ENCODE measurements at places on chromosomes 4 and X. TPM values are rescaled to one million over a fixed set of nuclear protein-coding genes. Genes with fewer than 3 reads are reported as not detected.

The CACNA1F gene
- 0.21 TPM for total RNA-seq

GRCh38 chr4:126701756-126702155 is 931.0 kb upstream of the INTU start:
- no peak for DNase-seq

GRCh38 chr4:177611974-177612664 is 169.9 kb upstream of the AGA start:
- no peak for DNase-seq

GRCh38 chrX:7233580-7234406 is 85.8 kb upstream of the PUDP start:
- no peak for DNase-seq

DNA sequence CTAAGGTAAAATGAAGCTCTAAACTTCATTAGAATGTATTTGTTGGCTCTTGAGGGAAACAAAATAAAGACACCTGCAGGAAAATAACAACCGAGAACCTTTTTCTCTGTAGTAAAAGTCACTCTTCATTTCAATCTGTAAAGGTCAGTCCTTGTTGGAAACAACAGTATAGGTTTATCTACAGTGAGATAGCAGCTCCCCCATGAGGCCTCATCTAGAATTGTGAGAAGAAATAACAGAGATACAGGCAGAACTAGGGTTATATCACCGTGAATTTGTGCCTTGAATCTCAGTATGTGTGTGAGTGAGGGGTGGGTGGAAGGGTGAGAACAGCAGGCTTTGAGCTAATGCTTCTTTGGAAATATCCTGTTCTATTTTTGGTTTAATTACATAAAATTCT is 107.8 kb upstream of the FMR1 start:
- DNase-seq = no peak

DNA sequence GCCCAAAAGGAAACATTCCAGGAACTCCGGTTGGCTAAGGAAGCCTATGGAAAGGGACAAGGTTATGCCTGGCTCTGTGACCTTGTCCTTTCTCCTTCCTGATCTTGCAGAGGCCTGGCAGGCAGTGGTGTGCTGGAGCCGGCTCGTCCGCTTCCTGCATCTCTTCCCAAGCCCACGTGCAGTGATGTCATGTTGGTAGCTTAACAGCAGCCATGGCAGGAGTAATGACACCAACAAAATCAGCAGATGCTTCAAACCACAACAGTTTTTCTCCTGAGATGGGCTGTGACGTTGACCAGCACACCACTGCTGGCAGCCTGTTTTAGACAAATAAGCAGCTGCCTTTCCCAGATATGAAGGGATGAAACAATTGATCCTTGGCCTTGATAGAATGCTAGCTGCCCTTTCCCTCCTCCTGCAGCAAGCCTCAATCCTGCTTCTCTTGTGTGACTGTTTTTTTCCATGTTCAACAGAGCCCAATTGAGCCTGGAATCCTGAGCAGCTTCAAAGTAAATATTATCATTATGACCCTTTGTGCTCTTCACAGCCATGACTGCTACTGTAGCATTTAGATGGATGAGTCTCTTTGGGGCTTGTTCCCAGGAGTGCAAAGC is 23.4 kb downstream of the SEPTIN6 start:
- DNase-seq = no peak

The GABRG1 gene
- not detected for total RNA-seq

The IL13RA2 gene
- not detected for total RNA-seq

The USP9X gene
- total RNA-seq = 85.9 TPM

DNA sequence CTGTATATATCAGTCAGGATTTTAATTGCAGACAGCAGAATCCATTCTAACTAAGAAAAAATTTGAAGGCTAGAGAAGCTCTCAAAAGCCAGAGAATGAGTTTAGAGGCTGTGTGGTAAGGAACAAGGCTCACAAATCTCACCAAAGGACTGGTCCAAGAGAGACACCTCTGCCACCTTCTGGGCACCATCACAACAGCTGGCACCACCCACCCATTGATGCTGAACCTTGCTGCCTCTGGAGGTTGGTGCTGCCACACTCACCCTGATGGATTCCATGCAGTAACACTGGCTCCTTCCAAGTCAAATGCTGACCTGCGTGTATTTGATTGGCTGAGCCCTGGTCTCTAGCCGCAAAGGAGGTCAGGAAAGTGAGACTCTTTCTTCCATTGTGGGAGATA is 100.8 kb downstream of the BEND2 start:
- DNase-seq = no peak

DNA sequence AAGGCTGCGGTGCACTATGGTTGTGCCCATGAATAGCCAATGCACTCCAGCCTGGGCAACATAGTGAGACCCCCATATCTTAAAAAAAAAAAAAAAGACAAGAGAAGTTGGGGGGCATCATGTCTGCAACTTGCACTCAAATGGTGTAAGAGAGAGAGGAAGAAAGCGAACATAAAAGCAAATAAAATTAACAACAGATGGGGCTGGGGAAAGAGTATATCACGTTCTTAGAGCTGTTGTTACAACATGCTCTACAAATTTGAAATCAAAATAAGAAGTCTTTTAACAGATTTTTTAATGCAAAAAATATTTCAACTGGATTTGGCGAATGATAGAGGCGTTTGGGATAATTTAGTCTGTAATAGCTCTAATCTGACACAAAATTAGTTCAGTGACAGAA is 144.9 kb downstream of the FNIP2 start:
- DNase-seq = no peak

- no peak for DNase-seq
These were observed 25.2 kb downstream of the LRIT3 start for GRCh38 chr4:109872950-109873656.

DNA sequence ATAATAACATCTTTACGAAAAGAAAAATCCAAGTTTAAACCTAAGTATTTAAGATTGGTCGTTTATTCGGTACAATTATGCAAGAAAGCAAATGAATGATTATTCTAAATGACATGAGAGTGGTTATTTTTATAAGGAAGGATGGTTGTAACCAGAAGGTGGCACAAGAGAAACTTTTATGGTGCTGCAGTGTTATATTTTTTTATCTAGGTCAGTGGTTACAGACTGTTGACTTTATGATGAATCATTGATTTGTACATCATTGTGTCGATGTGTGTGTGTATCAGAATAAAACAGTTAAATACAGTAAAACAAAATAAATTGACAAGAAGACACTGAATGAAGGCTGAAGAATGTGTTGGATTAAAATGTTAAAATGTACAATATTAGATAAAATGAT is 9.8 kb downstream of the DCAF8L2 start:
- DNase-seq = no peak

The SOX3 gene
- total RNA-seq = not detected

GRCh38 chr4:183507925-183508696 is 3.3 kb downstream of the ING2 start:
- DNase-seq = no peak

DNA sequence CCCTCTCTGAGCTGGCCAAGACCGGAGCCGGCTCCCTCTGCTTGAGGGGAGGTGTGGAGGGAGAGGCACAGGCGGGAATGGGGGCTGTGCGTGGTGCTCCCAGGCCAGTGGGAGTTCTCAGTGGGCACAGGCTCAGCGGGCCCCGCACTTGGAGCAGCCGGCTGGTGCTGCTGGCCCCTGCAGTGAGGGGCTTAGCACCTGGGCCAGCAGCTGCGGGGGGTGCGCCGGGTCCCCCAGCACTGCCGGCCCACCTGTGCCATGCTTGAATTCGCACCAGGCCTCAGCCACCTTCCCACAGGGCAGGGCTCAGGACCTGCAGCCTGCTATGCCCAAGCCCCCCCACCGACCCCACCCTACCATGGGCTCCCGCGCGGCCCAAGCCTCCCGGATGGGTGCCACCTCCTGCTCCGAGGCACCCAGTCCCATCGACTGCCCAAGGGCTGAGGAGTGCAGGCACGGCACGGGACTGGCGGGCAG is 602.5 kb downstream of the KCTD8 start:
- DNase-seq = peak; percentile 76

DNA sequence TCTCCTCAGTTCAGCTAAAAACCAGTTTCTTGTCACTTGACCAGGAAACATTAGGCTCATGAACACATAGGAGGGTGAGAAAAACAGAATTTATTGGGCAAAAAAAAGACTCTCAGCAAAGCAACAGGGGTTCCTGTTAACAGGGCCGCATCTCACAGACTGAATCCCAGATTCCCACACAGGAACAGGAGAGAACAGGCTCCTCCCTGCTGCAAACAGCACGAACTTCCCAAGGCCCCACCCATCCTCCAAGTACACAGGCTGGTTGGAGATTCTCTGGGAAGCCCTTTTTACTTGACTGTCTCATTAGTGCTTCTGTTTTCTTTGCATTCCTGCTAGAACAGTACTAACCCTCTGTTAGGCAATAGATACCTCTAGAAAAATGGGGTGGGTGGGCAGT is 52.4 kb upstream of the IL21 start:
- DNase-seq = no peak

The KANTR gene
- 39.5 TPM for total RNA-seq

DNA sequence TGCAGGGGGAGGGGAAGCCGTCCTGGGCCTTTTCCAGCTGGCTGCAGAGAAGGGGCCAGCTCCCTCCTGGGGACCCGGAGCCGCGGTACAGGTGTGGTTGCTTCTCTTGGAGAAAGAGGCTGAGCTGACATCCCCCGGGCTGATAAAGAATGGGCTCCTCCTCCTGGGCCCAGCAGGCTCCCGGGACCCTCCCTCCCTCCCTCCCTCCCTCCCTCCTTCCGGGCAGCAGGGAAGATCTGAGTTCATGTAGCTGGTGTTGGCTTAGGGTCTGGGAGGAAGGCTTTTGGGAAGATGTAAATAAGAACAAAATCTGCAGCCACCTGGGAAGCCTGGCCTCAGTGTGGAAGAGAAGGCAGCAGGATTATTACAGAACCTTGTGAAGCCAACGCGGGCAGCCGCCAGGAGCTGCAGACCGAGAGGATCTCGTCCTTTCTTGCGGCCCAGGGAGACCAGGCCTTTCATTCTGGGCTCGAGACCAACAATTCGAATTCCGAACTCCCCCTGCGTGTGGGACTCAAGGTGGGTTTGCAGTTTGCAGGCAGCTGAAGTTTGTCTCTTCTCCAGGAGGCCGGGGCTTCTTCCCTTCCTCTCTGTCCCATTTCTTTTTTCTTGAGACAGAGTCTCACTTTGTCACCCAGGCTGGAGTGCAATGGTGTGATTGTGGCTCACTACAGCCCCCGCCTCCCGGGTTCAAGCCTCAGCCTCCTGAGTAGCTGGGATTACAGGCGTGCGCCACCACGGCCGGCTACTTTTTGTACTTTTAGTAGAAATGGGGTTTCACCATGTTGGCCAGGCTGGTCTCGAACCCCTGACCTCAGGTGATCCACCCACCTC is at the start of gene PLCXD1:
PLCXD1 (plus strand) TSS at position 216 of the 834 bp plus-strand sequence. CDS start 2,807 bp downstream, outside the sequence.
- peak; percentile 36 for DNase-seq

DNA sequence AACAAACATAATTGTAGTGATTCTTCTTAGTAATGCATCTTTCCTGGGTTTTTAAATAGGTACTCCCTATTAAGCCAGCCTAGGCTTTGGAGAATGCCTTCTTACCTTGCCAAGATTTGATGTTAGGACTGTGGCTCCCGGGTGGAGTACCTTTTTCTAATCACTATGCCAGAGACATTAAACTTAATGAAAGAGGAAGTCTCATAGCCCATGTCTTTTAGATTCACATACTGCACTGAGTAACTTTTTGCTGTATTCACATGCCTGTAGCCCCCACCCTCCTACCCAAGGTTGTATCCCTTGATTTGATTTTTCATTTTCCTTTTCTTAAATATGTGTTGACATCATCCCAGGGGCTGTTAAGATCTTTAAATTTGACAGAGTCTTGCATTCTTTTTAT is 104.2 kb upstream of the TLR2 start:
- DNase-seq = no peak

GRCh38 chr4:53057679-53058078 is 195.6 kb downstream of the RASL11B start:
- no peak for DNase-seq

- DNase-seq = no peak
These were observed 1123.7 kb upstream of the POU3F4 start for GRCh38 chrX:82384401-82384800.

DNA sequence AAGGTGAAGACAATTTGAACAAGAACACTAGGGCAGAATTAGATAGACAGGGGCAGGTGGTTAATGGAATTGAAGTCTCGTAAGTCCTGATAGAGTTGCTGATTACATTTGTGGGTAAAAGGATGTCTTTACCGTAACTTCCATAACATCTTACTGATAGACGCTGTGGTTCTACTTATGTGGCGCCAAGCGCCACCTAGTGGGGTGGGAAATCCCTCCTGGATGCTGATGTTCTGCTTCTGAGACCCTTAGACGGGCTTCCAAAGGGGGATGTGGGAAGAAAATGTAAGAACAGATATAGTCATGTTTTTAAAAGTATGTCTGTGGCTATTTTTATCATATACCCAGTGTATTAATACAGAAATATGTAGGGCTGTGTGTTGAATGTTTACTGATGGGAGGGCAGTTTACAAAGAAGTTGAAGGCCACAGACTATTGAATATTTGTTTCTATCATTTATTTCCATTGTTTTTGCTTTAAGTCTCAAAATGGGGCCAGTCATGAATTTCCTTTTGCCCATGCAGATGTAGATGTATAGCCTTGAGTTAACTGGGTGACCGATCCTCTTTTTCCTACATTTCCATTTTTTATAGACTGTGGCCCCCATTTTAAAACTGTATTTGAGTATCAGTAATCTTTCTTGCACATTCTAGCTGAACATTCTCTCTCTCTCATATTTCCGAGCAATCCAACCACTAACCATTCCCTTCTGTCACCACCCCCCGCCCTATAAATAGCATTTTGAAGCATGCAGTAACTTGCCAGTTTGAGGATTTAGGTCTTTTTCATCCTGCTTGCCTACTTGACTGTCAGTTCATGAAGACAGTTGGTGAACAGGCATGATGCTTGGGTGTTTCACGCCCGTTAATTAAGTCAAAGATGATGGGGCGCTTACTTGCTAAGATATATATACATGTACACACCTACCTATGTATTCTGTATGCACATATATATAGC is 12.1 kb upstream of the TLR8 start:
- DNase-seq = no peak

GRCh38 chr4:170887396-170887795 is 797.6 kb upstream of the AADAT start:
- DNase-seq = no peak

The SPIN2B gene
- 10.3 TPM for total RNA-seq

- no peak for DNase-seq
These were observed 34.1 kb upstream of the HHIP start for GRCh38 chr4:144611850-144612249.

DNA sequence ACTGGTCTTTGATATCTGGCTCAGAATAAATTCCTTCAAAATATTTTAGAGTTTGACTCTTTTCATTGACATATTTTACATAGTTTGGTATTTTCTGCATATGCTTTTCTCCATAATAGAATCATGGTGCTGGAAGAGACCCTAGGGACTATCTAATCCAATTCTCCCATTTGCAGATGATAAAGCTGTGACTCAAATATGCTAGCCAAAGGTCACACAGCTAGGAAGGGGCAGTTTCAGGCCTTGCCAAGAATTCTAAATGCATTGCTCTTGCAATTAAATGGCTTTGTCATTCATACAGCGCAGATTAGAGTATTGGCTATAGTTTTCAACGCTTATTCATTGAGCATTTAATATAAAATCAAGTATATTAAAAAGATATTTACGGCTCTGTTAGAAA is 374.1 kb upstream of the RASGEF1B start:
- no peak for DNase-seq

DNA sequence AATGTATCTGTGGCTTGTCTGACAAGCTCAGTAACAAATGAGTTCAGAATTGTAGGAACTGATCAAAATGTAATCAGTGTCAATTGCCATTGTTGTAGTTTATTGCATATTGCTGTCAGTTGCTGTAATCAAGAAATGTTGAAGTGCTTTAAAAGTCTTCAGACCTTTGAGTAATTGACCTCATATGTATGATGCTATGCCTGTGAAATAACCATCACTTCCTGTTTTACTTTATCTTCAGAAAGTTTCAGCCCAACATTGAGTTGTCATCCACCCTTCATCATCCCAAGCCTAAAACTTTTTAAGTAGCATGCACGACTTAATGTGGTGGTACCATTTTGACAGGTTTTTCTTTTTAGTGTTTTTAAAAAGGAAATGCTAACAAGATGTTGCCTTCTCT is 212.4 kb downstream of the ARHGAP10 start:
- DNase-seq = no peak

Measured in suprapubic skin (tissue), 4 donors.